ENCODE measurements at places on chromosomes 16 and 17.

DNA sequence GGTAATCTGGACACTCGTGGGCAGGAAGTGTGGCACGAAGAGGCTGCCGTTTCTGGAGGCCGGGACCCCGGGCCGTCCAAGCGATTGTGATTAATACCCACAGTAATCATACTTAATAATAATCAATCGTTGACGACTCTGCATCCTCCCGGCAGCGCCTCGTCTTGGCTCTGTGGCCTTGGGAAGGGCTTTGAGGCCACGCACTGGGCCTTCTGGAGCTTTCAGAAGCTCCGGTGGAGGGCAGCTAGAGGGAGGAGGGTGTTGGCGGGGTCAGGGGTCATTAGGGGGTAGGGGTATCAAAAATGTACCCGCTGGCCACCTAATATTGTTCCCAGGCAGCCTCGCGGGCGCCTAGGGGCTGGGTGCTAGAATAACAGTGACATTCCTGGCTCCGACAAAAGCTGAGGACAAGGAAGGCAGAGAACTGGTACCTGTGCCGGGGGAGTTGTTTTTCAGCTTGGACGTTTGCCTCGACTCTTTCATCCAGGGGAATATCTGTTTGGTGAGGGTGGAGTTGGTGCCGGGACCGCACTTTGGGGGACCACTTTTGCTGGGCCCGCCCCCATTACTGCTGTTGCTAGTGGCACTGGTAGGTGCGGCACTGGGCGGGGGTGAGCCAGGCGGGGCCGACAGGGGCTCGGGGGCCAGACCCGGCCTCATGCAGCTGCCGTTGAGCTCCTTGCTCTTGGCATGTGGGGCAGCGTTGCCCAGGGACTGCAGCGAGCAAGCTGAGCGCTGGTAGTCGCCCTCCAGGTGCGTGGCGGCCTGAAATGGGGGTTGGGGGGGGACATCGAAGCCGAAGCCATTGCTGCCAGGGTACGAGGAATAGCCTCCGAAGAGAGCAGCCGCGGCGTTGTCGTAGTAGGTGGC, 6.9 kb upstream of the HOXB2 start:
- no peak for DNase-seq

DNA sequence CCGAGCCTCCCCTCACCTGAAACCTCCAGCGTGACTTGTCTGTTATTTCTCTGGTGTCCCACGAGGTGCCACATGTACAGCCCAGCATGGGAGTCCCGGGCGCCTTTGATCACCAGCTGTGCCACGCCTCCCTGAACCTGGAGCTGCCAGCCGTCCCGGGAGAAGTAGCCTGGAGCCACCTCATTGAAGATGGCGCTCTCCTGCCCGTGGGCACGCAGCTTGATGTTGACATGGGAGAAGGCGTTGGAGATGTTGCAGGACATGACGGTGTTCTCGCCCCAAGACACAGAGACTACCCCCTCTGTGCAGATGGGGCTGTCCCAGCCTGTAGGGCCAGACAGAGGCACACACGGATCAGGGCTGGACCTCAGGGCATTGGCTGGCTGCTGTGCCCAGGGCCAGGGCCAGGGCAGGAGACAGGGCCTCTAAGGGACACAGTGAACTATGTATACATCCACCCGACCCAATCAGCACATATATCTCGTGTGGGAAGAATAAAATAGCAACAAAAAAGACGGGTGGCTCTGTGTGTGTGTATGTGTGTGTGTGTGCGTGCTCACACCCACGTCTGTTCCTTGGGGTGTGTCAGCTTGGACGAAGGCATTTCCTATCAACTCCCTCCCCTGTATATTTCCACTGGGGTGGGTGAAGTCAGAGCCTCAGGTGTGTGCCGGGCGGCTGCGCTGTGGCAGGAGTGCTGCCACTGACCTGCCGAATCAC, 7.3 kb upstream of the CD7 start:
- DNase-seq = no peak

GRCh38 chr17:75832164-75832651, 12.0 kb downstream of the UNC13D start:
- peak; percentile 77 for DNase-seq

GRCh38 chr16:31061813-31062440, 12.1 kb downstream of the ZNF668 start:
- no peak for DNase-seq

DNA sequence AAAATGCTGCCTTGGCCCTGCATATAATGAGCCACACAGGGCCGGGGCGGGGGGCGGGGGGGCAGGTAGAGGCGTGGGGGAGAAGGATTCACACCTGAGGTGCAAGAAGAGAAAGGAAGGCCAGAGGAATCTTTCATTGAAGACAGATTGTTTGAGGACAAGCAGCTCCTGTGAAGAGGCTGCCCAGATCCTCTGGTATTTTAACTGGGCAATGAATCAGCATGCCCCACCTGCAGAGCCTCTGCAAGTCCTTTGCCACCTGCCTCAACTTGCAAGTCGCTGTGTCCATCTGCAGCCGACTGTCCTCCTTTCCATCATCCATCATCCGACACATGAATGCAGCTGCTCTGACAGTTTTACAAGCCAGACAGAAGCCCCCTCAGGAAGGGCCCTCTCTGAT, 1.2 kb upstream of the SOST start:
- DNase-seq = no peak

DNA sequence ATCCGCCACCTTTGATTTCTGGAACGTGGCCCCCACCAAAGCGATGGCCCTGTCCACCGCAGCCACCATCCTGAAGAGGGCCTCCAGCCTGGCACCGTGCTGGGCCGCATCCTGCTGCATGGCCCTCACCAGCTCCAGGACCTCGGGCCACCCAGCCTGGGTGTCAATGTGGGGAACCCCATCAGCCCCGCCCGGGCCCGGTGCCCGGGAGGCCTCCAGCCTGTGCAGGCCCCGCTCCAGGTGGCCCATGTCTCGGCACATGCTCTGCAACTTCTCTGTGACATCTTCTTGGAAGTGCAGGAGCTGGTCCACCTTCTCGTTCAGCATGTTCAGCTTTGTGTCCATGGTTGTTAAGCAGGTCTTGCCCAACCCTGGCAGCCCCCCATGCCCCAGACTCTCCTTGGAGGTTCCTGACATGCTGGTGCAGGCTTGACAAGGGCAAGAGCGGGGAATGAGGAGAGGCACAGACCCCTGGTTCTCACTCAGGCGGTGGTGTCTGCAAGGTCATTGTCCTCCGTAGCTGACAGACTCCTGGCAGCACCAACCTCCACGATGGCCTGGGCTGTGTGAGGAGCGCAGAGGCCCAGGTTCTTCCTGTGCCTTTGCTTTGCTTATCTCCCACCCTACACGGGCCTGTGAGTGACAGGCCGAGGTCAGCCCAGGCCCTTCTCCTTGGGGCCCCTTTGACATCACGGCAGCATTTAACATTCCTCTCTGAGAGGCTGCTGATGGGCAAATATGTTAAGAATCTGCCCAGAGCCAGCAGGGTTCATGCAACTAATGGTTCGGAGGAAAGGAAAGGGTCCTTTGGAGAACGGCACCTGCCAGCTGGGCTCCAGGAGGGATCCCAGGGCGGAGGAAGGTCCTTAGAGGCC, at the start of gene MYLK3:
MYLK3 (minus strand) TSS at position 568 of the 875 bp plus-strand sequence; CDS start at position 417, 151 bp downstream.
- no peak for DNase-seq

DNA sequence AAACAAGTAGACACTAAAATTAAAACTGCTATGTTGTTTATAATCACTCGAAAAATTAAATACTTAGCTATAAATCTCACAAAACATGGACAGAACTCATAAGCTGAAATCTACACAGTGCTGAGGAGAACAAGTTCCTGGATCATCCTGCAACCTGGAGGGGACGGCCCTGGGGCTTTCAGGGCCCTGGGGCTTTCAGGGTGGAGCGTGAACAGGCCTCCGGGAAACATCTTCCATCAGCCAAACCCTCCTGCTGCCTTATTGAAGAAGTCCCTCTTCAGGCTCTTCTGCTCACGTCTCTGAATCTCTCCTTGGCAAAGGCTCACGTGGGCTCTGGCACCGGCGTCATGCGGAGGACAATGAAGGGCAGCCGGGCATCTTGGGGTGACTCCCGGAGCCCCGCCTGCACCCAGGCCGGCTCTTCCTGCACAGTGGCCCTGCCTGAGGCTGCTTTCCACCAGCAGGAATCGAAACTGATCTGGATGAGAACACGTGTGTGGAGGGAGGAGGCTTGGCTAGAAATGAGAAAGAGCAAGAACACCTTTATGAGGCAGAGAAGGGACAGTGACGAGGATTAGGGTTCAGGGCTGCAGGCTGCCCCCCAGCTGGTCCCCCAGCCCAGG, 127.3 kb downstream of the CDRT15L2 start:
- no peak for DNase-seq

GRCh38 chr16:9286930-9287329, 195.5 kb downstream of the HAPSTR1 start:
- no peak for DNase-seq

- DNase-seq = no peak
These were observed 47.4 kb downstream of the KATNIP start for GRCh38 chr16:27597361-27597760.

DNA sequence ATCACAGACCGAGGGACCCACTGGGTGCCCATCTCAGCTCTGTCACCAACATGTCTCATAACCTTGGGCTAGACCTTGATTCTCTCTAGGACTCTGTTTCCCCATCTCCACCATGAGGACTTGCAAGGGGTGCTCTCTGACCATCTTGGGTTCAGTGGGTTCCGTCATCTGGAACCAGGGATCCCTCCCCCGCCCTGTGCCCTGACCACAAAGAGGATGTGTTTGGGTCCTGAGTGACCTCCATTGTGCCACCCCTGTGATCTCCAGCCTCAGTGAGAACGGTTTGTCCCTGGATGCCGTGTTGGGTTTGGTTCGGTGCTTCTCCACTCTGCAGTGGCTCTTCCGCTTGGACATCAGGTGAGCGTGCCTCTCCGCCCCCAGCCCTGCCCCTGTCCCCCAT, 49.1 kb upstream of the CPNE2 start:
- DNase-seq = no peak

- DNase-seq = no peak
These were observed 113.4 kb upstream of the CDH8 start for GRCh38 chr16:62149631-62150030.

DNA sequence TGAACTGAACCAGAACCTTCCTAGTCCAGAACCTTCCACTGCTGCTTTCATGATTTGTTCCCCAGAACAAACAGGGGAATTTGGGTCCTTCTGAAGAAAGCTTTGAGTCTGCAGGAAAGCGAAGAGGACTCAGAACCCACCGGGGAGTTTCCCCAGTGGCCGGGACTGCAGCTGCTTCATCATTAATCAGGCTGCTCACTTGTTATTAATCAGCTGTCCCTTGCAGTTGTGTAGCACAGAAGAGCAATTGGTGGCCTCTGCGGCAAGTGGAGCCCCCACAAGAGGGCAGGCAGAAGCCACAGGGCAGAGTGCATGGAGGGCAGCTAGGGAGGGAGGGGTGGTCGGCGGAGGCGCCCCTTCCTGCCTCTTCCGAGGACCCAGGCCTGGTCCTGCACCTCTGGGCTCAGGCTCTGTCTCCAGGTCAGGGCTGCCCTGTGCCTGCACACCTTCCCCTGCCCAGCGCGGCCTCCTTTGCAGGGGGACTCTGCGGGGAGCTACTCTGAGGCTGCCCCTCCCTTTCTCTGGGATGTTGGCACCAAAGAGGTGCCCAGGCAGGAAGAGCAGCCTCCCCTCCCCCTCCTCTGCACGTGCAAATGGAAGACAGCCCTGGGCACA, 6.9 kb downstream of the CCL17 start:
- DNase-seq = no peak

DNA sequence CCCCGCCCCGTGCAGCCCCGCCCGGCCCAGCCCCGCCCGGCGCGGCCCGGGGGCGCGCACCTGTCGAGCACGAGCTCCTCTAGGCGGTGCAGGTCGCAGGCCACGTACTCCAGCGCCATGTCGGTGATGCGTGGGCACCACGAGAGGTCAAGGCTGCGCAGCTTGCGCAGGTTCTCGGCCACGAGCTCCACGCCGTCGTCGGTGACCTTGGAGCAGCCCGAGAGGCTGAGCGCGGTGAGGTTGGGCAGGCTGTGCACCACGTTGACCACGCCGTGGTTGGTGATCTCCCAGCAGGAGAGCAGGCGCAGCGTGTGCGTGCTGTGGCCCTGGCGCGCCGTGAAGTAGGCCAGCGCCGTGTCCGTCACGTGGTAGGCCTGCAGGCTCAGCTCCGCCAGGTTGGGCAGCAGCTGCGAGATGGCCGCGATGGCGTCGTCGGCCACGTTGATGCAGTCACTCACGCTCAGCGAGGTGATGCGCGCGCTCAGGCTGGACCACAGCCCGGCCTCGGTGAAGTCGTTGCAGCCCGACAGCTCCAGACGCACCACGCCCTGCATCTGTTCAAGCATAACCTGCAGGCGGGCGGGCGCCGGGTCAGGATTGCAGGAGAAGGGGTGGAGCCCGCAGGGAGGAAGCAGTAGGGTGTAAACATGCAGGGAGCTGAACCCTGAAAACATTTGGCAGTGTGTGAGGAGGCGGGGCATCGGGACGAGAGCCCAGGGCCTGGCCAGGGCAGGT, 5.3 kb upstream of the WDR24 start:
- no peak for DNase-seq

GRCh38 chr17:51454456-51454978, 194.2 kb downstream of the UTP18 start:
- DNase-seq = no peak

DNA sequence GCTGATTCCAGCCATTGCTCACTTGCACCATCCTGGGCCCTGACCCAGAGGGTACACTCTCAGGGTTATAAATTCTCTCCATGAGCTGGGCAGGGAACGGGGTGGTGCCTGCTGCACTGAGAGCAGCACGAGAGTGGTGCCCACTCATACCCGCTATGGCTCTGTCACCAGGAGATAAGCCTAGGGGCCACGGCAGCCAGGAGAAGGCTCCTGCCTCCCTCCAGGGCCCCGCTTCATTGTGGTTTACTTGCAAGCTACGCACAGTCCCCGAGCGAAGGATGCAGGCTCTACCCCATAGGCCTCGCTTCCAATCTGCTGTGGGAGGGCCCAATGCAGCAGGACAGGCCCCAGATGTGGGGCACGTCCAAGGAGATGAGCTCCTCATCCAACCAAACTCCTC, 48.5 kb downstream of the VAC14 start:
- no peak for DNase-seq

DNA sequence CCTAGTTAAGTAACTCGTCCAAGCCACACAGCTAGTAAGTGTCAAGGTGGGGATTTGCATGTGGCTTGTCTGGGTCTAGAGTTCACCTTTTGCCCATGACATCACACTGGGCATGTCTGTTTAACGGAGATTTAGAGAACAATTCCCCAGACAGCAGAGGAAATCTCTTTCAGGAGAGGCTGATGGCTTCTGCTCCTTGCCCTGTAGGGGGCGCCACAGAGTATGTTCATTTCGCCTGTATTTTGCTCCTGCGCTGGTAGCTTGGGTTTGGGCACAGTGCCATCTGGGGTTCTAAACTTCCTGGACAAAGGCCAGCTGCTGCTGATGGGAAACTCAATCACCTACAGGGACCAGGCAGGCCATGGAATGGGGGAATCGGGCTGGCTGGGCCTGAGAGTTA, 20.4 kb downstream of the OTOA start:
- peak; percentile 13 for DNase-seq

- peak; percentile 55 for DNase-seq
These were observed 82.3 kb downstream of the ARHGAP23 start for GRCh38 chr17:38510421-38511149.
